ENCODE measurements at places on chromosomes 3 and 15. TPM values are rescaled to one million over a fixed set of nuclear protein-coding genes. Genes with fewer than 3 reads are reported as not detected.

NDUFAF3 gene
- total RNA-seq, result 27.8 TPM

USP4 gene
- 28.3 TPM for total RNA-seq

PRSS50 gene
- 0.47 TPM for total RNA-seq

CLDN18 gene
- total RNA-seq, result not detected

DNA sequence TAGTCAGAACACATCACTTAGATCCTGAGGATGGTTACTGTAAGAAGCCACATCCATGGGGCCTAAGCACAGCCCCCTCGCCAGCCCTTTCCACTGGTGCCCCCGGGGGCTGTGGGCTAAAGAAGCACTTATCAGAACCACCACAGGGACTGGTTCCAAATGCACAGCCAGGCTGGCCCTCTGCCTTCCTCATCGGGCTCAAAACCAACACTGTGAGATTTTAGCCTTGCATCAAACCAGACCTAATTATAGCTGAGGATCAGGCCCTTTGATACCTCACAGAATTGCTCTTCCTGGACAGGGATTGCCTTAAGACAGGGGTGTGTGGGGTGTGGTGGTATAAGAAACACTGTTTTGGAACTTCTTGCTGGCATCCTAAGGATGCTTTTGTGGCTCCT is 23.7 kb downstream of the SRPRB start:
- H3K4me3 ChIP-seq, result no peak overlapping the region
- peaks cover 1% of the 10 kb centered on the region for H3K36me3 ChIP-seq
- H3K4me1 ChIP-seq, result no peaks in the 10 kb centered on the region
- DNase-seq, result no peak

- no peak overlapping the region for H3K27ac ChIP-seq
- peaks cover 5% of the 10 kb centered on the region for H3K27me3 ChIP-seq
- peak overlapping the region; percentile 78 for H3K4me3 ChIP-seq
- peak; percentile 68 for DNase-seq
- H3K4me1 ChIP-seq, result peaks cover 9% of the 10 kb centered on the region
Measured at GRCh38 chr3:77038930-77039605, 831 bp upstream of the ROBO2 start.

Measured in H1 (cell line).